ENCODE measurements at places on chromosomes 5 and 9.

- DNase-seq, result no peak
Observed at GRCh38 chr5:112772124-112772523, 34.4 kb downstream of the APC start.

GRCh38 chr9:5441043-5441442 lies 3.3 kb upstream of the PLGRKT start:
- no peak for DNase-seq

GRCh38 chr9:1071730-1072129 lies 21.6 kb downstream of the DMRT2 start:
- no peak for DNase-seq

DNA sequence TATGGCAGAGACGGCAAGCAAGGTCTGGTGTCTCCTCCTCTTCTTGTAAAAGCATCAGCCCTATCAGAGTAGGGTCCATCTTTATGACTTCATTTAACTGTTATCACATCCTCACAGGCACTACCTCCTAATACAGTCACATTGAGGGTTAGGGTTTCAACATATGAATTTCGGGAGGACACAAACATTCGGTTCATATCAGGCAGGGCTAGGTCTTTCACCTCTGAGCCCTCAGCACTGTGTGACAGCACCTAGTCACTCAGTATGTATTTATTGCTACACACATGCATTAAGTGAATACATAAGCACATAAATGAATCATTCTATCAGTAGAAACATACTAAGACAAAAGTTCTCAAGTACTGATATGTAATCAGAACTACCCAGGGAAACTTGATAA lies 9.4 kb upstream of the BTF3 start:
- DNase-seq, result peak; percentile 79

- no peak for DNase-seq
Observed at GRCh38 chr5:74304536-74304935, 336.0 kb downstream of the ENC1 start.

DNA sequence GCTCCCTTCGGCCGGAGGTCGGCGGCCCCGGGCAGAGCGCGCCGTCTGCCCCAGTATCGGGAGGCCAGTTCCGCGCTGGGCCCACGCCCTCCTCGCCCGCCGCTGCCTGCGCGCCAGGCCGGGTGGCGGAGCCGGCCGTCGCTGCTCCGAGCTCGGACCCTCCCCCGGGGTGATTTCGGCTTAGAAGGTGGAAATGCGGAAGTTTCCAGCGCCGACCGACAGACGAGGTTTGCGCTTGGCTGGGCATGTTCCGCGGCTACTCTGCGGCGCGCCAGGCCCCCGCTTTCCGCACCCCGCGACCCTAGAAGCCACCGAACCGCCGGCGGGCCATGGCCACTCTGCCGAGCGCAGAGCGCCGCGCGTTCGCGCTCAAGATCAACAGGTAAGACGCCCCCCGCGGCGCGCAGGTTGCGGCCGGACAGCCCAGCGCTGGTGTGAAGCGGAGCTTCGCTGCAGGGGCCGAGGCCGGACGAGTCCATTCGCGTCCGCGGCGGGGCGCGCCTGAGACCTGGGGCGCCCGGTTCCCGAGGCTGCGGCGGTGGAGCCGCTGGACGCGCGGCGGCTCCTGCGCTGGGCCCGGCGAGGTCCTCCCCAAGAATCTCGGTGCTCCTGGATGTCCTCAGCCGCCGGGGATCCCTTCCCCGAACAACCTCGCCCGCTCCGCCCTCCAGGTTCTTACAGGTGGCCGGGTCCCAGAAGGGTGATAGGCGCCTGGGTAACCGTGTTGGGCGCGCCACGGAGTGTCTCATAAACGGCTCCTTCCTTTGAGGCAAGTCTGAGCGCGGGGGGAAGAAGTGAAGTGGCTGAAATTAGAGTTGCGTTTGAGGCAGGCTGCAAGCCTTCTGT lies at the start of gene DOCK8:
Gene DOCK8 (plus strand): TSS at position 218 of the 846 bp plus-strand sequence. CDS start 112 bp downstream, at position 330.
- peak; percentile 82 for DNase-seq

GRCh38 chr5:63205976-63206375 lies 627.4 kb downstream of the LRRC70 start:
- DNase-seq, result no peak

- DNase-seq, result no peak
Observed at GRCh38 chr5:2985718-2986117, 234.2 kb upstream of the IRX2 start.

DNA sequence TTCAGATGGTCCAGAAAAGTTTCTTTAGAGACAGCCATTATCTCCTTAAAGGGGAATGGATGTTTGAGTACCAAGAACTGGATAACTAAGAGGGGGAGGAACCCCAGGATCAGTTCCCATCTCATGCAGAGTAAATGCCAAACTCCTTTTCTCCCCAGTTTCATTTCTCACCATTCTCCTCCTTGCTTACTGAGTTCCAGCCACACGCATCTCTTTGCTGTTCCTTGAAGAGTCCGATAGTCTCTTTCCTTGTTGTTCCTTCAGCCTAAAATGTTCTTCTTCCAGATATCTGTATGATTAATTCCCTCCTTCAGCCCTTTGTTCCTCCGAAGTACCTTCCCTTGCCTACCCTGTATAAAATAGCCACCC lies 30.0 kb downstream of the KDM4C start:
- DNase-seq, result no peak

GRCh38 chr5:181149806-181150733 lies 2.7 kb downstream of the OR2V2 start:
- DNase-seq, result no peak
